ENCODE measurements at places on chromosomes 2 and 18.

DNA sequence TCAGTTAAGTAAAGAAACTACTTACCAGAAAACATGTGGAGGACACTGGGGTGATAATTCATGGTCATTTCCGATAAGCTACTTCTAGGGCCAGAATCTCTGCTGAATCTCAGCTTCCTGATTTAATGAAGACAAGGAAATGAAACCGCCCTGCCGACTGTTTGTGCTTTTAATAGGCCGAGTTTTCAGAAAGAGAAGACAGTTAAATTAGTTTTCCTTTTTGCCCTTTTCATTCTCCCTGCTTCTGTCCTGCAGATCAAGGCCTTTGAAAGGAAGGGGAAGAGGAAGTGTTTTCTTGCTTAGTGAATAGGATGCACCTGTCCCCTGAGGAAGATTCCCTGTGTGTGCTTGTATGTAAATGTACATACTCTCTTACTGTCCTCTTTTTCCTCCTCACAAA lies 126.6 kb downstream of the SH3RF3 start:
- DNase-seq, result no peak

GRCh38 chr18:22689712-22690111 lies 243.4 kb upstream of the RBBP8 start:
- DNase-seq, result no peak

DNA sequence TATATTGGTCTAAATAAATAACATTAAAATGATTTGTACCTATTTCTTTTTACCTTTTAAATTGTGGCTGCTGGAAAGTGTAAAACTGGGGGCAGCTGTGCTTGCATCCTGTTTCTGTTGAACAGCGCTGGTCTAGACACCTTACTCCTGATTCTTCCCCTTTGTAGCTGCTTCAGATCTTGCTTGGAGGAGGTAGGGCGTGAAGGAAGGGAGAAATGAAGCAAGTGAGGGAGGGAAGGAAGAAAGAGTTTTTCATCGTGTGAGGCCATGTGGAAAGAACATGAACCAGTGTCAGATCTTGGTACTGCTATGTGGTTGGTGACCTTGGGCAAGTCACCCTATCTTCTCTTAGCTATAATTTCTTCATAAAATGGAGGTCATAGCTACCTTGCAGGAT lies 89.0 kb upstream of the SEC11C start:
- no peak for DNase-seq

DNA sequence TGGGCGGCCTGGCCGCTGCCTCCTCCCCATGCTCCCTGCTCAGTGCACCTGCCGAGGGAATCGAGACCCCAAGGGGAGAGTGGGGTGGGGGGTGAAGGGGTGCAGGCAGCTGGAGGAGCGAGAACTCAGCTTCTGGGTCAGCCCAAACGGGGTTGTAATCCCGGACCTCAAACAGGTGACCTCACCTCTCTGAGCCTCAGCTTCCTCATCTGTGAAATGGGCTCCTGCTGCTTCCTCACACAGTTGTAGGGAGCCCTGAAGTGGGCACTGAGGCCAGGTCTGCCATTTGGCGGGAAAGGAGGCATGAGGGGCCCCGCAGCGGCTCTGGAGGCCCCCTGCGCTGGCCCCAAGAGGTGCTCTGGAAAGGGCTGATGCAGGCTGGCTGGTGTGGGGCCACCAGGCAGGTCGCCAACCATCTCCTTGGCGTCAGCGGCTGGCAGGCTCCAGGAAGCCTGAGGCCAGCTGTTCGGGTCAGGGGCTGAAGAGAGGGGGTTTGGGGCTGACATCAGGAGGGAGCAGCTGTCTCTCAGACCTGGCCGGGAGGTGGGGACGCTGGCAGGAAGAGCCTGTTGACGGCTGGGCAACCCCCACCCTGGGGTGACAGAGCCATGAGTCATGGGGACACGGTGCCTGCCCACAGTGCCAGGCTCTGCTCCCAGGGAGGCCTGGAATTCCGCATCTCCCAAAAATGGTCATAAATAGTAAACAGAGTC lies 4.9 kb downstream of the KLHL30 start:
- no peak for DNase-seq

GRCh38 chr2:205633994-205634393 lies 48.3 kb upstream of the NRP2 start:
- DNase-seq, result no peak

GRCh38 chr2:9565436-9566153 lies 10.0 kb upstream of the ADAM17 start:
- DNase-seq, result peak; percentile 74

DNA sequence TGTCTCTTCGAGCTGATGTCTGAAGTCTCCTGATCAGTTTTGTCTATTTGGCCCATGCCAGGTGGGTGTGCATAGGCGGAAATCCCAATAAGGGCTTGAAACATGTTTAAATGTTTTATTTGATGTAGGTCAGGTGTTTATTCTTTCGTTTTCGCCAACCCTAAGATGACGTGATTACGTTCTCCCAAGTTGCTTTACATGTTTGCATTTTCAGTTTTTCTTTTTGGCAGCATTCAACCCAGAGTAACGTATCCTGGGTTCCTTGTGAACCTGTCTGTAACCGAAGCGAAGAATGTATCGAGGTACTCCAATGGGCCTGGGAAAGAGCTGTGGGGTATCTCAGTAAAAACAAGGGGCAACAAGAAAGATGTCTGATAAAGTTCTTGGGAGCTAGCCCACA lies 3.1 kb downstream of the ALPK2 start:
- DNase-seq, result no peak

GRCh38 chr2:152072011-152072410 lies 26.8 kb downstream of the CACNB4 start:
- DNase-seq, result no peak

GRCh38 chr2:69272803-69273471 lies 114.1 kb downstream of the GFPT1 start:
- no peak for DNase-seq

GRCh38 chr2:133497951-133498565 lies 70.2 kb downstream of the NCKAP5 start:
- DNase-seq, result no peak

- peak; percentile 25 for DNase-seq
Measured at GRCh38 chr2:102619414-102620319, at the start of gene SLC9A2. SLC9A2 (plus strand) TSS chr2:102619553; CDS start chr2:102619849, 296 bp downstream.

DNA sequence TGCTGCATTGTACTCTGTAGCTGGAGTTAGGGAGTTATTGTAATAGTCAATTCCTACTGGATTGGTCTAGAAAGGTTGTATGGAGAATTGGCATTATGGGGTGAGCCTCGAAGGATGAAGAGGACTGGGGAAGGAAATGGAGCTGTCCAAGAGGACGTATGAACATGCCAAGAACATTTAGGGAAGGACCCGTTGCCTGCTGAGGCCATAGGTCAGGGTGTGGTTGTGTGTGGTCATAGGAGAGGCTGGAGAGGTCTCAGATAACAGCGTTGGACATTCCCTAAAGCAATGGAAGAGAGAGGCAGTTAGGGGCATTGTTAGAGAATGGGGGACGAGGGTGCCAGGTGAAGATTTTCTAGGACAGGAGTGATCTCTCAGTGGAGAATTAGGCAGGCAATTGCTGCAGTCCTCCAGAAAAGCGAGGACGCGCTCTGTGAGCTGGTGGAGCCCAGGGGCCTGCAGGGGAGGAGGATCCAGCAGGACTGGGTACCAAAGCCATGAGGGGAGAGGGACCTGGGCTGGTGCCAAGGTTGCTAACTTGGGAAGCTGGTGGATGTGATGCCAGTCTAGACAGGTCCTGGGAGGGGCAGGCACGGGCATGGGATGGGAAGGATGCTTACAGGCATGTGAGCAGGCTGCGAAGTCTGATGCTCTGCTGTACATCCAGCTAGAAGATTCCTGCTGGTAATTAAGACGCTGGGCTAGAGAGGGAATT lies 9.4 kb upstream of the PSD4 start:
- DNase-seq, result no peak

- DNase-seq, result no peak
Measured at GRCh38 chr2:137380610-137381009, 583.7 kb upstream of the HNMT start.

- DNase-seq, result no peak
Measured at GRCh38 chr2:3324036-3324386, 53.6 kb downstream of the EIPR1 start.

DNA sequence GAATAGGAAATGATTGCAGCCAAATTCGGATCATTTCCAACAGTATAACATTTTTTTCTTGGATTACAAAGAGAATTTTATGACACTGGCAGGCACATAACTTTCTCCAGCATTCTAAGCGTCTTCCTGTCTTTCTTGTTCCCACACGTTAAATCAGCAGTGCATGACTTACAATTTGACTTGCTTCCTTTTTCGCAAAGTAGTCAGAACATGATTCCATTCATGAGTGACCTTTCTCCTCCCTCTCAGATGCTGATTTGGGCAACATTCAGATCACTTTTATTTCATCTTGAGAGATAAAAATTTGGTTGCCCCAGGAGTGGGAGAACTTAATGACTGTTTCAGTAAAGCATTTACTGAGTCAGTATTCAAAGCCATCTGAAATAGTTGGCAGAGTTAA lies 858.7 kb upstream of the ACVR2A start:
- no peak for DNase-seq

Data from erythroblast (primary cell).